ENCODE measurements at places on chromosomes 7 and 10.

GRCh38 chr10:93452143-93452542, 30.0 kb downstream of the MYOF start:
- DNase-seq = no peak

DNA sequence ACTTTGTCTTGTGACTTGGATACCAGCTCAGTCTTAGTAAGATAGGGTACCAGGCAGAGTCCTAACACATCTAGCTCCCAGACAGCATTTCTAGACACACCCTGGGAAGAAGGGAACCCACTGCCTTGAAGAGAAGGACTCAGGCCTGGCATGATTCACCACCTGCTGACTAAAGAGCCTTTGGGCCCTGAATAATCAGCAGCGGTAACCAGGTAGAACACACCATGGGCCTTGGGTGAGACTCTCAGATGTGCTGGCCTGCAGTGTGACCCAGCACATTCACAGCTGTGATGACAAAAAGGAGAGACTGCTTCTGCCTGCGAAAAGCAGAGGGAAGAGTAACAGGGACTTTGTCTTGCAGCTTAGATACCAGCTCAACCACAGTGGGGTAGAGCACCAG, 10.4 kb upstream of the TNKS2 start:
- no peak for DNase-seq

GRCh38 chr7:33649476-33650441, 255.6 kb upstream of the BMPER start:
- no peak for DNase-seq

- no peak for DNase-seq
These were observed 631 bp downstream of the POR start for GRCh38 chr7:75915416-75916156.

DNA sequence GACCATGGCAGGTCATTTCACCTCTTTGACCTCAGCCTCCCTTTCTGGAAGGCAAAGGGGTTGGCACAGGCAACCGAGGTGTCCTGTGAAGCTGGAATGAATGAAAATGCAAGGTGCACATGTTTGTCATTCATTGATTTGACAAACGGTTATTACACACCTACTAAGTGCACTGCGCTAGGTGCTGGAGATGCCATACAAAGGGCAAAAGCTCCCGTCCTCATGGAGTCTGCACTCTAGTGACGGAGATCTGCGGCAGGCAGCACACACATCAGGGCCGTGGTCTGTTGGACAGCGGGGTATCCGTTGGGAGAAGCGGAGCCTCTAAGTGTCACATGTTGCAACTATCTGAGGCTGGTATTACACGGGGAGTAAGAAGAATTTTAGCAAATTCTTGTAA, 44.2 kb downstream of the PRF1 start:
- no peak for DNase-seq

DNA sequence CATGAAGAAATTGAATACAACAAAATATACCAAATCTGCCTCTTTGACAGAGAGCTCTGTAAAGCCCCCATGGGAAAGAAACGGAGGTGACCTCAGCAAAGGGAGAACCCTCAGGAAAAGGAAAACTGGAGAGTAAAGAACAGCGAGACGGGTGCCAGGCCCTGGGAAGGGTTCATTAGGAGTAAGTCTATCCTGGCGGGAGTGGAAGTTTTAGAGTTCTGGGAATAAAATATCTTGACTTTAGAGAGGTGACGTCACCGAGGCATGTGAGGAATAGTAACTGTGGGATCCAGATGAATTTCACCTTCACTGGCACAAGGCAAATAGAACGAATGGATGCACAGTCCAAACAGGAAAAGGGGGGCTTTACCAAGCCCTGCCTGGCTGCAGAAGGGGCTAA, 362.8 kb upstream of the IGFBP3 start:
- no peak for DNase-seq

DNA sequence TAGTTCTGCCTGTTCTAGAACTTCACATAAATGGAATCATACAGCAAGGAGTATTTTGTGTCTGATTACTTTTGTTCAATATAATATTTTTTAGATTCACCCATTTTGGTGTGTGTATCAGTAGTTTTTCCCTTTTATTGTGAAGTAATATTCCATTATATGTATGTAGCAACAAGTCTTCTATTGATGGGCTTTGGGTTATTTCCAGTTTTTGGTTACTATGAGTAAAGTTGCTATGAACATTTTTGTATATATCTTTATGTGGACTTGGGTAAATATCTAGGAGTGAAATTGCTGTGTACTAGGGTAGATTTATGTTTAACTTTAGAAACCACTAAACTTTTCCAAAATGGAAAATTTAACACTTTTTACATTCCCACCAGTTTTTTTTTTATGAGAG, 35.7 kb downstream of the ADK start:
- DNase-seq = no peak

DNA sequence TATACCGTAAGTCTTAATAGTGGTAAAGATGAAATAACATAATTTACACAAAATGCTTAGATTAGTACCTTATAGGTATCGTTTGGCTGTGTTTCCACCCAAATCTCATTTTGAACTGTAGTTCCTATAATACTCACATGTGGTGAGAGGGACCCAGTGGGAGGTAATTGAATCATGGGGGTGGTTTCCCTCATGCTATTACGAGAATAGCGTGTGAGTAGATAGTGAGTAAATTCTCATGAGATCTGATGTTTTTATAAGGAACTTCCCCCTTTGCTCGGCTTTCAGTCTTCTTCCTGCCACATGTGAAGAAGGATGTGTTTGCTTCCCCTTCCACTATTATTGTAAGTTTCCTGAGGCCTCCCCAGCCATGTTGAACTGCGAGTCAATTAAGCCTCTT, 426.3 kb upstream of the POT1 start:
- DNase-seq = no peak

GRCh38 chr7:147411096-147411495, 1179.5 kb upstream of the C7orf33 start:
- DNase-seq = no peak

DNA sequence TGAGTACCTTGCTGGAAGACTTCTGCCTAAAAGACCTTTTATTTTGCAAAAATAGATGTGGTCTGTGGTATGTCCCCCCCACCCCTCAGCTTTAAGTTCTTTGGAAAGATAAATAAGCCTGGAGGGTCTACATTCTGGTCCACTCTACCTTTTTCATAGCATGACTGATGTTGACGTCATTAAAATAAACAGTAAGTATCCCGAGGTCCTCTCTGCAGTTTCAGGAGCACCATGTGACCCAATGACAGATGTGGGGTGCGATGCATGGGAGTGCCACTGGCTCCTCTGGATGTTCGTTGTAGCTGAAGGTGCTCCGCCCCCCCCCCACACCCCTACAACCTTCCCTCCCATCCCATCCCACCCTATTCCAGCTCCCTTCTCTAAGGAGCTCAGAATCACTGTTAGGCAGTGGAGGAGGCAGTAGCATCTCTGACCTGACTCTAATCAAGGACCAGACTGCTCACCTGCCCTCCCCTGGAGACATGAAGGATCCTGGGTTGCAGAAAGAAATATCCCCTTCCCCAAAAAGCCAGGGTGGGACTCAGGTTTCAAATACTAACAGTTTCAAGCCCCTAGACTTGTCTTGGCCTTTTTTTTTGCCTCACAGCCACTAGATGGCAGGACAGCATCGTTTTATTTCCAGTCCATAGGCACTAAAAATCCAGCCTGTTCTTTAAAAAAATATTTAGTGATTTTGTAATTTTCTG, 25.1 kb downstream of the CASP7 start:
- peak; percentile 54 for DNase-seq

- DNase-seq = no peak
These were observed 1.5 kb downstream of the GARIN1A start for GRCh38 chr7:128673571-128673970.

DNA sequence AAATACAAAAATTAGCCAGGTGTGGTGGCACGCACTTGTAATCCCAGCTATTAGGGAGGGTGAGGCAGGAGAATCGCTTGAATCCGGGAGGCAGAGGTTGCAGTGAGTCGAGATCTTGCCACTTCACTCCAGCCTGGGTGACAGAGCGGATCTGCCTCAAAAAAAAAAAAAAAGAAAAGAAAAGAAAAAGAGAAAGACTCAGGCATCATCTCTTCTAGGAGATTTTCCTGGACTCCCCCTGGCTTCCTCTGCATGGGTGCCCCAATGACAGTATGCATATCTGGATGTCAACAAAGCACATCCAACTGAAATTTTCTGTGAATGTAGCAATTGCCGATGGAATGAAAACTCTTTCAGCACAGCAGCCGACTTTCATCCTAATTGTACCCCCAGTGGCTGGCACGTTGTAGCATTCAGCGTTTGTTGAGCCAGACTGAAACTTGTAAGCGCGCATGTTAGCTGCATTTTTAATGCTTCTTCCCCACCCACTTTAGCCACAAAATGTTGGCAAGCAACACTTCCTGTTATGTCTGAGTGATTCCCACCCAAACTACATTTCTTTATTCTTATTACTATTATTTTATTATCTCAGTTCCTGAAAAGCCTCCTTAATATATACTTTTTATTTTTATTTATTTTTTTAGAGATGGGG, 70.2 kb downstream of the PRTFDC1 start:
- no peak for DNase-seq

- DNase-seq = no peak
These were observed 38.9 kb upstream of the ITGA8 start for GRCh38 chr10:15758618-15759017.
